NCI-H82 (cell line): ENCODE measurements at places on chromosomes 3 and 15.
A peak's percentile ranks its signal among the peaks of the same experiment; 100 is the strongest.

GRCh38 chr15:75677465-75678323 lies 30.0 kb downstream of the SNX33 start:
- no peak for DNase-seq

DNA sequence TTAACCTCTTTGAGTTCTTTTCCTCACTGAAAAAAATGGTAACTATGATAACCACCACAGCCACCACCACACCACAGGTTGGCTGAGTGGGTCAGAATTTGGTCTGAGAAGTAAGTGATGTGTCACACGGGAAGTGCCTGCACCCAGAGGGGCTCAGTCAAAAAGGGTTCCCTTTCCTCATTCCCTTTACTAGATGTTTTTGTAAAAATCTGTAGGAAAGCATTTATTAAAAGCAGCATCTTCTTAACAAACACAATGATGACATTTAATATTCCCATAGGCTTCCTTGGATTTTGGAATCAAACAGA lies 23.2 kb downstream of the CFAP92 start:
- no peak for DNase-seq

DNA sequence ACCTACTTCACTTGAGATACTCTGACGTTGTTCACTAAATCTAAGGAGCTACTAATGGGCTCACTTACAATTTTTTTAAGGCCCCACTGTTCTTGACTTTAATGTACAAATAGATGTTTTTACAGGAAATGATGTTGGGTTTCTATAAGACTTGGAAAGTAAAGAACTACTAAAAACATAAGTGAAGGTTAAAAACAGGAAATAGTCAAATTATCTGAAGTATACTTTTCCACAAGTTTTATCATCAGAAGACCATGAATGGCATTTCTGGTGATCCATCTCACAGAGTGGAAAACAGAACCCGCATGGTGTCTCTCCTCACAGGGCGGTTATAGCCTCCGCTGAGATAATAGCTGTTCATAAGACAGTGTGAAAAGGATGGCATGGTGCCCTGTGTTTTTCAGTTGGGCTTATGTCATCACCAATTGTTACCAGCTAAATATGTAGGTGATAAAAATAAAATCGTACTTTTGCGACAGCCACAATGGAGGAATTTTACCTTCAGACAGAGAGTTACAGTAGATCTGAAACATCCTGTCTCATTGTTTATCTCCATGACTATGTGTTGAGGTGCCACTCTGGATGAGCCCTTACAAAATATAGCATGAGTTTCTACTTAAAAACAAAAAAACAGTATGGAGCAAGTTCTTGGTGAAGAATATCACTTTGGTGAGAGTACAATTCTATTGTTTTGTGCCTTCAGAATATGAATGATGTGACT lies 462.4 kb downstream of the RAP2B start:
- DNase-seq: no peak

DNA sequence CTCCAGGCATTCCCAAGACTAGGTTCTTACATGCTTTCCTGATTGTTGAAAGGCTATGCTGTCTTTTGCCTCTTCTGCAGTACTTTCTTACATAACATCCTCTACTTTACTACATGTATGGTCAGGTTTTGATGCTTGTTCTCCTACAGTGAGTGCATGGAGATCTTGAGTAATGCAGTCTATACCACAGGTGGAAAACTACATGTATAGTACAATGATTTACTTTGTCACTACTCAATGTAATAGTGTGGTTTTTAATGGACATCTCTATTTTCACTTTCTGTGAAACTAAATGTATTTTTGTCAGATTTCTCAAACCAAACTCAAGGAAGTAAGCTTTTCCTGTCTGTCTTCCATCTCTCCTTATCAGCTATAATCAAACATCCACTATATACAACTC lies 657.0 kb downstream of the TUSC7 start:
- DNase-seq: no peak

DNA sequence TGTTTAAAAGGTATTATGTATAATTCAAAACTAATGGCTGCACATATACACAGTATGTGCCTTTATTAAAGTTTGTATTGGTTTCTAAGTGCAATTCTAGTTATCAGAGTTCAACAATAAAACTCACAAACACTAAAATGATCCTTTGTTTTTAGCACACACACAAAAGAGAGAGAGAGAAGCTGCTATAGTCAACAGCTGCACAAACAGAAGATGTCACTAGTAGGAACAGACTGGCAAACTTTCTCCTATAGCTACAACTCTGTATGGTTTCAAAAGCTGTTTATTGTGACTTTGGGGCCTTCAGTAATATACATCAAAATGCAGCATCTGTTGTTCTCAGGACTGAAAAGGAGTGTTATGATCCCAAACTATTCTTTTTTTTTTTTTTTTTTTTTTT lies 6.1 kb downstream of the SECISBP2L start:
- DNase-seq: no peak

- DNase-seq: no peak
Measured at GRCh38 chr15:70474471-70475406, 288.6 kb downstream of the UACA start.

GRCh38 chr15:45112591-45113379 lies 1.2 kb downstream of the DUOX2 start:
- peak; percentile 49 for DNase-seq

GRCh38 chr3:64651741-64652241 lies 36.0 kb downstream of the ADAMTS9 start:
- no peak for DNase-seq

DNA sequence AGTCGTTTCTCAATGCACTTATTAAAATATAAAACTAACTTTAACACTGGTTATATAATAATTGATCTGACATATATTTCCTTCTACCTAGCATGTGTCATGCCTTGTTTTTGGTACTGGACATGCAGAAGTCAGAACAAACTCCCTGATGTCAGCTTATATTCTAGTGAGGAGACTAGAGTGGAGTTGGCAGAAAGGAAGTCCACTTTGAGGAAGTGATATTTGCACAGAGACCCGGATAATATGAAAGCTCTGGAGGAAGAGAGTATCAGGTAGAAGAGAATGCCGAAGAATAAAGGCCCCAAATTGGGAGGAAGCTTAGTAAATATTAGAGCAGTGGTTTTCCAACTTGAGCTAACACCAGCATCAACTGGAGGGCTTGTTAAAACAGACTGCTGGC lies 24.6 kb upstream of the ZNF280D start:
- DNase-seq: no peak

GRCh38 chr3:128498127-128498626 lies 5.2 kb upstream of the GATA2 start:
- DNase-seq: no peak

DNA sequence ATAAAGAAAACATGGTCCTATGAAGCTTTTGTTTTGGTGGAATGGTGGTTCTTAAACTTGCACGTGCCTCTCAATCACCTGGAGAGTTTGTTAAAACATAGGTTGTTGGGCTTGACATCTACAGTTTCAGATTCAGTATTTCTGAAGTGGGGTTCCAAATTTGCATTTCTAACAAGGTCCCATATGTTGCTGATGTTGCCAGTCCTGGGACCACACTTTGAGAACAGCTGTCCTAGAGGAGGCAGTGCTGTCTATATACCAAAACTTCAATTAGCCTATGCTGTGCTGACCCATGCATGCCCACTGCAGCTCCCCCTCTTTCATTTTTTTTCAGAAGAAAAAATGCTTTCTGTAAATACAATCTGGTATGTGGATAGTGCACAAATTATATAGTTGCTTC lies 31.3 kb downstream of the ALCAM start:
- DNase-seq: no peak

DNA sequence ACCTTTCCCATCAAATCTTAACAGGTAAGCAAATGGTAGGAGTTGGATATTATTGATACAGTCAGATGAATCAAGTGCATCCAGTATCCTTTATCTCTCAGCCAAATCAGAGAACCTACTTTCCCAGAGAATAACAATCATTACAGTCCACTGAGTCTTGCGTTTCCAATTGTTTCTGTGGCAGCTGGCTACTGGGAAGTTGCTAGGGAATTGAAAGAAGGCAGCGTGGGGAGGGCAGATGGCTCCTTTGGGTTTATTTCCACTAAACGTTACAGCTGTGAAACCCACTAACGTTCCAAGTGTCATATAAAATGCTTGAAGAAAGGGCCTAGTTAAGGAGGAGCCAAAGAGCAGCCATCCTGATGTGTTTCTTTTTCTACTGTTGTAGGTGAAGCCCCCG lies 78.4 kb downstream of the WDR72 start:
- no peak for DNase-seq

GRCh38 chr3:25967385-25967784 lies 177.5 kb downstream of the OXSM start:
- DNase-seq: no peak

DNA sequence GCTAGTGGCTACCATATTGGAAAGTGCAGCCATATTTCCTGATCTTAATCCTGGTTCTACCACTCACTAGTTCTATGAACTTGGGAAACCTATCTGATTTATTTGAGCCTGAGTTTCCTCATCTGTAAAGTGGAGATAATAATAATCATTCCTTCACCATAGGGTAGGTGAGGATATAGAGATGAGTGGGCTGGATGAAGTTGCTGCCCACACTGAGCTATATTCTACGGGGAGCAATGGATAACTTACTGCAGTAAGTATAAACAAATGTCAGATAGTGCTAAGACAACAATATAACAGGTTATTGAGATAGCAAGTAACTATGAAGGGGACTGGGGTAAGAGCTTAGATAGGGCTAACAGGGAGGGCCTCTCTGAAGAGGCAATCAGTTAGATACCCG lies 251.5 kb upstream of the ADAMTS9 start:
- no peak for DNase-seq

GRCh38 chr3:129594907-129595390 lies 11.5 kb downstream of the PLXND1 start:
- no peak for DNase-seq

- DNase-seq: no peak
Measured at GRCh38 chr15:69090197-69090948, 70.1 kb upstream of the GLCE start.

- no peak for DNase-seq
Measured at GRCh38 chr3:20462226-20462625, 276.2 kb upstream of the SGO1 start.

DNA sequence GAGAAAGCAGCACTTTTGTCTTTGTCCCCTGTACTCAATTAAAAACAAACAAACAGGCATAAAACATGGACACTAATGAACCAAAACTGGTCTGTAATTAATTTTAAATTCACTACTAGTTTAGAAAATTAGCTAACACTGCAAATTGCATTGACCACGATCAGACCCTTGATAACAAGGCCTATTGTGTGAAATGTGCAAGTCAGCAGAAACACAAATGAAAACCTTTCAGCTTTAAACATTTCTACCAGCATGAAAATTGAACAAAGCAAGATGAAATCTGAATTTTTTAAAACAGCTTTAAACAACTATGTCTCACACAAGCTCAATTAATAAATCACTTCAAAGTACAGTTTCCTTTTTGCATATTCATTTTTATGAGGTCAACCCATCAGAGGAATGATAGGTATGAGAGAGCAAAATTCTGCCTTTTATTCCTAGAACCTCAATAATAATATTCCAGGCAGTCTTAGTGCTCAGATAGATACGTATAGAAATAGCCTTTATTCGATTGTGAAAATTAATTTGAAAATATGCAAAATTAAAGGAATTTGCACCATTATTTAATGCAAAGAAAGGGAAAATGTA lies 27.0 kb upstream of the CHMP2B start:
- no peak for DNase-seq

DNA sequence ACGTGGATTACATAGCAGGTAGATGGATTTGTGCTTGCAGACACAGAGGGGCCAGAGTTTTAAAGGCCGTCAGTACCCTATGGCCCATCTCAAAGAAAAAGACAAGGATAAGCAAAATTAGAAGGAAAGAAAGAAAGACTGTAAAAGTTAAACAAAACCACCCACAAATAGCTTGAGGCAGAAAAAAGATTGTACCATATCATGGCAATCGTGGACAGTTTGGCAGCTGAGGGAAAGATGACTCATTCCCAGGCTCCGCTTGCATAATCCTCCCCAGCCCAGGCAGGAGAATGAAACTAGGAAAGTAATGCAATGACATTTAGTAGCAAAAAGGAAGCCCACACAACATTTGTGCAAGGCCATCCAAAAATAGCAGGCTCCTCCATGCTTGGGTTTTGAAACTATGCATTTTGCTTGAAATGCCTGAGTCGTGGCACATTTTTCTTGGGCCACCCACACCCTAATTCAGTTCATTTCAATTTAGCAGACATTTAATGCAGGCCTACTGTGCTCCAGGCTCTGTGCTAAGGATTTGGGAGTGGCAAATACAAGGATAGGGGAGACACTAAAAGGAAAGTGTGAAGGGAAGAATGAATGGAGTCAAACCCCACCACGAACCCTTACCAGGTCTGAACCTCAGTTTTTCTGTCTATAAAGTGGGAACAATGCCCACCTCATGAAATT lies 40.9 kb upstream of the SMAD3 start:
- no peak for DNase-seq

- no peak for DNase-seq
Measured at GRCh38 chr3:23161896-23162570, 41.1 kb upstream of the UBE2E2 start.

DNA sequence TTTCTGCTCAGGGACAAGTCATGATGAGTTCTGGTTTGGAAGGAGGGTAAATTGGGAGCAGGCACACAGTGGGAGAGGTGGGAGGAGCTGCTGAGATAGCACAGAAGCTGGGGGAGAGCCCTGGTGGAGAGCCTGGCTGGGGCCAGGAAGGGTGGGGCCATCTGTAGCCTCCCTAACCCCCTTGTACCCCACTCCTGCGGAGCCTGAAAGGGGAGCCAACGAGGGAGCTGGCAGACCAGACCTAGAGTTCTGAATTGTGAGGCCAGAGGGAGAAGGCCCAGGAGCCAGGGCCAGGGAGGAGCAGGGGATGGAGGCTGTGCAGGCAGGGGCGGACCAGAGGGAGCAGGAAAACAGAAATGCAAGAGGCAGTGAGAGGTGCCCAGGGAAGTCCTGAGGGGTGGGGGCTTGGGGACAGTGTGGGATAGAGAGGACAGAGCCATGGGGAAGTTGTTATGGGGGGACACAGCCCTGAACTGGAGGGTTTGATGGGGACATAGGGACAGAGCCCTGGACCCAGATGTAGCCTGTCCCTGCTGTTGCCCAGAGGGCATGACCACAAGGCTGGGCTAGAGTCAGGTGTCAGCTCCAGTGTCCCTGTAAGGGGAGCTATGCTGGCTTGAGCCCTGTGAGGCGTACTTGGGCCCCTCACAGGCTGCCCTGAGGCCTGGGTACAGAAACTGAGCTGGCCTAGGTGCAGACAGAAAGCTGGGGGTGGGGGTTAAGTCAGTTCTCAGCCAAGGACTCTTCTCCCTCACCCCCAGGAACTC lies 1.2 kb downstream of the TMIE start:
- DNase-seq: no peak

DNA sequence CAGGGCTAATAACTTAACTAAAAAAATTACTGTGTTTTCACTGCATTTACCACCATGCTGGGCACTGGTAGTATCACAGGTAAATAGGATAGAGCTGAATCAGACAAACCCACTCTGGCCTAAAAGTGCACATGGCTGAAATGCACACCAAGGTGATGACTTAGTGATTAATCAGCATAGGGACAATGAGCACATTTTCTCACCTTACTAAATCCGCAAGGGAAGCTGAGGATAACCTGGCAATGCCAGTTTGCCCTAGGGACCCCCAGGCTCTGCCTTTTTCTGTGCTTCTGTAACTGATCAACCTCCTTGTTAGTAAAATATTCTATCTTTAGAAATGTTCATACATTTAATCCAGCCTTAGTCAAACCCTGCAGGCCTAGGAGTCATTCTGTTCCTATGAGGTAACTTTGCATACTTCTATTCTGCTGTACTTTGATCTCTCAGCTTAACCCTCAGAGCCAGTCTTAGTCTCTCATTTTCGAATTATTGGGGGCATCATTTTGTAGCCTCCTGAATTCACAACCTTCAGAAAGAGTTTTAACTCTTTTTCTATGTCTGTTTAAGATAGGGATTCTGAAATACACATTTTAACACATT lies 562.9 kb upstream of the KCNMB2 start:
- no peak for DNase-seq
